Stimulated activated CD8-positive, alpha-beta memory T cell treated with anti-CD3 and anti-CD28 coated beads, Interleukin-2, amount 100 ng/mL, for 1 hour (primary cell): ENCODE measurements at places on chromosomes 4 and X.

- DNase-seq: no peak
Measured at GRCh38 chr4:72305080-72305479, 263.9 kb downstream of the ADAMTS3 start.

DNA sequence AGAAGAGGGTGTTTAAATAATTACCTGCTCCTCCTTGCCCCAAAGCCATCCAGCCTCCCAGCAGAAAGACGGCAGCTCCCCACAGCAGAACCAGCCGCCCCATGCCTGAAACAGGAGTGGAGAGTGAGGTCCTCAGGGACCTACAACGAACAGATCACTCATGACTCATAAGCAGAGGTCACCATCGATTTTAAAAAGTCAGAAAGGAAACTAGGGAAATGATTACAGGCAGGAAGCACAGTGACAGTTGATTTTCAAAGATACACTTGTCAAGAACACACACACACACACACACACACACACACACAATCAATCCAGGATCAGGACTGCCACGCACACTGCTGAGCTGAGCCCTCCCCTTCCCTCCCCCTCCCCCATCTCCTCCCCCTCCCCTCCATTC lies at the start of gene CRLF2:
TSS of gene CRLF2 (minus strand) at position 118 of the 400 bp plus-strand sequence. CDS start at position 103, 15 bp downstream.
- DNase-seq: no peak

- DNase-seq: no peak
Measured at GRCh38 chr4:7608046-7608445, 173.3 kb upstream of the PSAPL1 start.

DNA sequence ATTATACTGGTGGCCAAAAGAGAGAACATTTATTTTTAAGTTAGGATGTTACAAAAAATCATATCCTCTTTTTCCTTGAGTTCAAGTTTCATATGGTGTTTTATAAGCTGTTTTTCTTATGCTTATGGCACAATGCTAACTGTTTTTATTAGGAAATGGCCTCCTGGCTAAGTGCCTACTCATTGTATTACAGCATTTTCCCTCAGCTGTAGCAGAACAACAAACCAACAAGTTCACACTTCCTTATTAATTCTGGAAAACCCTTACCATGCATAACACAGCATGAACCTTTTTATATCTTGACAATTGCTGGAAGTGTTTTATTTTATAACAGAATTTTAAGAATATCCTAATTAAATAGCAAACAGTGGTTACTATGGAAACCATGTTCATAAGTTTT lies 165.8 kb downstream of the GASK1B start:
- DNase-seq: no peak

DNA sequence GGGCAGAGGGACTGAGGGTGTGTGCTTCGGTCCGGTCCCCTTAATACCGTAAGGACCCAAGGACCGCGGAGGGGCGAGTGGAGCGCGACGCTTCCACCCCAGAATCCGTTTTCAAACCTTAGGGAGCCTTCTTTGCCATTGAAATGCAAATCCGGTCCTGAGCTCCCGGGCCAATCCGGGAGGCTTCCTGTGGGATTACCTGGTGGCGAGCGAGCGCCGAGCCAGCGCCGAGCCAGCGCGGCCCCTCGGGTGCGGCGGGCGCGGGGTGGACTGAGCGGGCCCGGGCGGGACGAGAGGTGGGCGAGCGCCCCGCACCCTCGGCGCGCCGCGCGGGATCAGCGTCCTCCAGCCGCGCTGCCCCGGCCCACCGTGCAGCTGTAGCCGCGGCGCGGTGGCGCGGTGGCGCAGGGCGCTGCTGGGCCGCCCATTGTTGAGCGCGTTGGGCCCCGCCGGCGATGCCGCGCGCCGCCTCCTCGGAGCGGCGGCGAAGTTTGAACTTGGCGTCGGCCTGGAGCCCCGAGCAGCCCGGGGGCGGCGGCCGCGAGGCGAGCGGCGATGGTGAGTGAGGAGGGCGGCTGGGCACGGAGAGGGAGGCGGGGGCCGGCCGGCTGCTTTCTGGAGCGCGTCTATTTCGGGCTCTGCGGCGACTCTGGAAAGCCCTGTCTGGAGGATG lies 208.7 kb downstream of the SOWAHB start:
- no peak for DNase-seq

GRCh38 chr4:4460759-4461158 lies 73.9 kb downstream of the NSG1 start:
- no peak for DNase-seq

- no peak for DNase-seq
Measured at GRCh38 chr4:41611124-41611838, 73.3 kb downstream of the LIMCH1 start.

- DNase-seq: no peak
Measured at GRCh38 chr4:141705048-141705746, 68.8 kb downstream of the IL15 start.

GRCh38 chr4:138828926-138829325 lies 186.7 kb upstream of the NOCT start:
- no peak for DNase-seq

GRCh38 chr4:162682651-162683050 lies 484.0 kb downstream of the NAF1 start:
- DNase-seq: no peak

GRCh38 chrX:40933706-40934425 lies 151.4 kb upstream of the USP9X start:
- DNase-seq: no peak

DNA sequence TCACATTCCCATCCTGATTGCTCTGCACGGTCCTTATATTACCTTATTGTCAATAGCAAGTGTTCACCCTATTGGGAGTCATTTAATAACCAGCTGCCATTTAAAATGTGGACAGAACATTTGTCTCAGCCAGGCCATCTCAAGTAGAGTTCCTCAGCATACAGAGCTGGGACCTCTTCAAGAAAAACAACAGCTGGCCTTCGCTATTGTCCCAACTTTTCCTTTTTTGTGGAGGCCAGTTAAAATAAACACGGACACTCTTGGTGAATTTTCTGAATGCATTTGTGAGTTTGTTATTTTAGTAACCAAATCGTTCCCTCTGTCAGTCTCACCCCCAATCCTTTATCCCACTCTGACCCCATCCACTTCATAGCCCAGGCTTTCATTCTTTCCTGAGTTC lies 395.3 kb upstream of the PITX2 start:
- DNase-seq: no peak

GRCh38 chrX:130857207-130857606 lies 45.8 kb downstream of the ENOX2 start:
- DNase-seq: no peak

- no peak for DNase-seq
Measured at GRCh38 chr4:172892300-172892699, 276.3 kb upstream of the GALNT7 start.

DNA sequence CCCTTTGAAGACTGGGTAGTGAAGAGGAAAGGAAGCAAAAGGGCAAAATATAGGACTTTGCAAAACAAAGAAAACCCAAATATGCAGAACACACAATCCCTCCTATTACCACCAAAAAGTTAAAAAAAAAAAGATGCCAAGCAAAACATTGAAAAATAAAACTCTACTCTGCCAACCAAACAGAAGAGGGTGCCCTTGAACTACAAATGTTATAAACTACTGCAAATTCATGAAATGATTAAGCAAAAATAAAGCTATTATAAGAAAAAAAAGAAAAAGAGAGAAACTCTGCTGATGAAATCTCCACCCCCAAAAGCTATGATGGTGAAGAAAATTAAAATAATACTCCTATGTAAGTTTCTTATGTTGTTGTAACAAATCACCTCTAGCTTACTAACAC lies 168.5 kb upstream of the STK26 start:
- no peak for DNase-seq

DNA sequence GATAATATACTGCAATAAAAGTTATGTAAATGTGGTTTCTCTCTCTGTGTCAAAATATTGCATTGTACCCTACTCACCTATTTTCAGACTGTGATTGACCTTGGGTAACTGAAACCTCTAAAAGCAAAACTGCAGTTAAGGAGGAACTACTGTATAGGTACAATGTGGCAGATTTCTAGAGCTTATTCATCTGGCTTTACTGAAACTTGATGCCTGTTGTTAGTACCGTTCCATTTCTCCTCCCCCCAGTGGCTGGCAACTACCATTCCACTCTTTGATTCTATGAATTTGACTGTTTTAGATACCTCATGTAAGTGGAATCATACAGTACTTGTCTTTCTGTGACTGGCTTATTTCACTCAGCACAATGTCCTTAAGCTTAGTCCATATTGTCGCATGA lies 61.9 kb downstream of the HOPX start:
- DNase-seq: no peak

DNA sequence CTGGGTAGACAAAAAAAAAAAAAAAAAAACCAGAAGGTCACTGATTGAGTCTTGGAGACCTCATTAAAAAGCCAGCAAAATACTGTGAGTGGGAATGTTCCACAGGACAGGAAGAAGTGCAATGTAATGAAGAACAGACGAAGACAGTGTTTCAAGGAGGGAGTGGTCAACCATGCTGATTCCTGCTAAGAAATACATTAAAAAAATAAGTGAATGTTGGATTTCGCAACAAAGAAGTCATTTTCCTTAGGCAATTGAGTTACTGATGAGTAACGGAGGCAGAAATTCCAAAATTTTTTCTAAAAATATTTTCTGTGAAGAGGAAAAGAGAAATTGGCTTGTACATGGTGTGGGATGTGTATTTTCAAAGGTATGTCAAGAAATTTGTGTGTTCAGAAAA lies 94.3 kb upstream of the FAM47B start:
- no peak for DNase-seq

- no peak for DNase-seq
Measured at GRCh38 chrX:42127563-42127962, 204.2 kb upstream of the CASK start.

- DNase-seq: no peak
Measured at GRCh38 chr4:148034813-148035212, 302.9 kb downstream of the ARHGAP10 start.

DNA sequence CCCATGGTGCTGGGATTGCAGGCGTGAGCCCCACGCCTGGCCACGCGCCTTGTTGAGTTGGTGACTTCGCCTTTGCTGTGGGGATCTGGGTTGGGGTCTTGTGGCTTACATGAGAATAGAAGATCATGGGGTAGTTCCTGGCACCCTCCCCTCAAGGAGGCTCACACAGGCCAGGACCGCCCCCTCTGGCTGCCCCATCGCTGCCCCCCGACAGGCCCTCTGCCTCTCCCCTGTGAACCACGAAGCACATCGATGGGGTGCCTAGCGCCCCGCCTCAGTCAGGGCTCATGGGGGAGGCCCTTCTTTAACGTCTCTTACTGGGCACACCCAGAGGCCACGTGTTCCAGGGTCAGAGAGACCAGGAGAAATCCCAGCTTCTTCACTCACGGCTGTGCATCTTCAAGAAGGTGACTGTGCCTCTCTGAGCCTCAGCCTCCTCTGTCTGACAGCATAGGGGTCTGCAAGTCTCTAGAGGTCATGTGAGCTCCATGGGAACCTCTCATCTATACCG lies 23.6 kb upstream of the SPON2 start:
- DNase-seq: no peak

DNA sequence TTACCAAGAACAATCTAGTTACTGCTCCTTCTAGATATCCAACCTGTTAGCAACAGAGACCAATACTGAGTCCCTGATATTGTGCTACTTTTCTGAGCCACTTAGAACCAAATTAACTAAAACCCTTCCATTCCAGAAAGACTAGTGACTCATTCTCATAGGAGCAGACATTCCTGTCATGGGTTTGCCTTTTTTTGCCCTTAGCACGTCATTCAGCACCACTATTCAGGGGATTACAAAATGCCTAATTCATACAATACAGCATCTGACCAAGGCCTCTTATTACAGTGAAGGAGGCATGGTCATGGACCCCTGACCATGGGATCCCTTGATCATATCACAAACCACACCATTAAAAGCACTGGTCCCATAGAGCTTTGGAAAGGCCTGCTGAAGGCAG lies 123.8 kb upstream of the CXCL13 start:
- DNase-seq: no peak

DNA sequence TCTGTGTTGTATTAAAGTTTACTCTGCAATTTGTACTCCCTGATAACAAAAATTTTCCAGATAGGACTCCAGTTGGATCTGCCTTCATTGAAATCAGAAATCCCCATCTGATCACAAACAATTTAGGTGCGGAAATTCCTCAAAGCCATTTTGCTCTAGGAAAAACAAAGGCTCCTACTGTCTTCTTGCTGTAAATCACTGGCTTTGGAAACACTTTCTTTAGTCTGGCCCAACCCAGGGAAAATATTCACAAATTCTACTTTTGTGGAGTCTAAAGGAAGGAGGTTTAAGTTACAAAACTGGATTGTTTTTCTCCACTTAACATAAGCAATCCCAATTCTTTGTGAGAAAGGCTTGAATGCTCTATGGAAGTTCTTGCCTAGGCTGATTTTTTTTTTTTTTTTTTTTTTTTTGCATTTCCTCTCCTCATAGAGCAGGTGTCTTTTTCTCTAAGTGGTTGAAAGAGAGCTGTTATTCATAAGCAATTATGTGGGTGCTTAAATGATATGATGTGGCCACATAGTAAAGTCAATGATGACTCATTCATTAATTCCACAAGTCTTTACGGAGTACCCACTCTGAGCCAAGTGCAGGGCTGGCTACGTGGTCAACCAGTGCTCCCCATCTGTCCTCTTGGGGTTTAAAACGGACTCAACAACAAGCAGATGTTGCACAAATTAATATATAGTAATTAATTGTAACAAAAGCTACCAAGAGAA lies 261.4 kb downstream of the LDB2 start:
- DNase-seq: no peak

DNA sequence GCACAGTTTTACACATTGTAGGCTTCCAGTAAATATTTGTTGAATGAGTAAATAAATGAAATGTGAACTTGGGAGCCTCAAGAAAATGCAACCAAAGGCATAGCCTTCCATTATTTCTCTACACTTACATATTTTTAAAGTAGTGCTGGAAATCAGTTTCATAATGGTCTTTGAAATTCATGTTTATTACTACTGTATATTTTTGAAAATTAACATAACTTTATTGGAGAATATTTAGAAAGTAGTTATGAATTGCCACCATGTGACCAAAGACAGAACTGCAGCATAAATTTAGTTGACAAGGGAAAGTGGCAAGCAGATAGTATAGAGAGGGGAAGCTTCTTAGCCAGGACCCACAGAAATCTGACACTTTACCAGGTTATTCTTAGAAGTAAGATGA lies 6.4 kb downstream of the TCEAL8 start:
- no peak for DNase-seq

- DNase-seq: no peak
Measured at GRCh38 chrX:73913580-73913979, 350.6 kb downstream of the CHIC1 start.

- DNase-seq: no peak
Measured at GRCh38 chrX:49838374-49838773, 9.3 kb downstream of the PAGE4 start.

DNA sequence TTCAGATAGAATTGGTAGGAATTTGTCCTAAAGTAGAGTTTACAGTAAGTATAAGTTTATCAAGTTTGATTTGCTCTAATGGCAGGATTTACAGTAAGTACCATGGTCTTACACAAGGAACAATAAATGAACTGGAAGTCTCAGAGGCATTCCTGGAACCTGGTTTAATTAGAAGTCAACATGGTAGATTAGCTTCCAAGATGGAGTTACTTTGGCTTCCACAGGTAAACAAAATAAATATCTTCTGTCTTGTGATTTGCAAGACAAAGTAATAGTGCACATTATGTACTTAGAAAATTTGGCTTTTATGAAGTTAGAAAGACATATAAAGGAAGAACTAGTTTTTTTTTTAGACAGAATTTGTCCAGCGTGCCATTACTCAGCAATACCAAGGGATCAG lies 190.7 kb downstream of the GLUD2 start:
- DNase-seq: no peak
